ENCODE measurements at places on chromosomes 4 and X.

GRCh38 chr4:186255122-186255521 is 10.9 kb upstream of the F11 start:
- no peak for DNase-seq

GRCh38 chr4:136136601-136137000 is 1395.7 kb downstream of the PCDH18 start:
- no peak for DNase-seq

DNA sequence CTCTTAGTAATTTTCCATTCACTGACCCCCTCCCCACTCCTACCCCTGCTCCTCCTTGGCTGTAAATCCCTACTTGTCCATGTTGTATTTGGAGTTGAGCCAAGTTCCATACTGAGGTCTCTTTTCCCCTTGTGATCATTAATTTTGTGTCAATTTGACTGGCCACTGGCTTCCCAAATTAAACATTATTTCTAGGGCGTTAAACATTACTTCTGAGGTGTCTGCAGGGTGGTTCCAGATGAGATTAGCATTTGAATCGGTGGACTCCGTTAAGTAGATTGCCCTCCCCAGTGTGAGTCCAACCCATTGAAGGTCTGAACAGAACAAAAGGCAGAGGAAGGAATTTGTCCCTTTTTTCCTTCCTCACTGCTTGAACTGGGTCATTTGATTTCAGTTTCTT is 25.7 kb downstream of the SLC39A8 start:
- DNase-seq = no peak

GRCh38 chr4:150318527-150318926 is 240.3 kb downstream of the DCLK2 start:
- no peak for DNase-seq

- no peak for DNase-seq
Observed at GRCh38 chr4:82984459-82984858, 26.2 kb downstream of the LIN54 start.

DNA sequence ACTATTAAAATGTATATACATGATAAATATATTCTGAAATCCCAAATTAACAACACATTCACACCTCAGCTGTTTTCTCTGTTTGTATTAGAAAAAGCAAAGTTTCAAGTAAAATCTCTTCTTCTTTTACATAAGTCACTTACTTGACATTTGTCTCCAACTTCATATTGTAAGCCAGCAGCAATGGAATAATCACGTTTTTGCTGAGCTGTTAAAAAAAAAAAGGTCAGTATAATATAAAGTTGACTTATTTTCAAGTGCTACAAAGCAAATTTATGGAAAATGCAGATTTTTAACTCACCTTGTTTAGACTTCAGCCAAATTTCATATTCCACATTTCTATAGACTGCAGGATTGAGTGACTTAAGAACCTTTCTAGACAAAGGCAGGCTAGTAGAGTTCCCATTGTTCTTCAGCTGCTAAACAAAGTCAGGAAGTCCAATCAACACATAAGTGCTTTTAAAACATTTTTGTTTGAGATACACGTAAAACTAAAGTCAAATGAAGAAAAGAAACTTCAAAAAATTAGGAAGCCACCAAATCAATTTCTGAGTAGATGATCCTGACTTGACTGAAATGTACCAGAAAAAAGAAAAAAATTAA is 25.0 kb downstream of the OTUD4 start:
- DNase-seq = no peak

- DNase-seq = no peak
Observed at GRCh38 chr4:83297548-83298260, 13.1 kb upstream of the COQ2 start.

GRCh38 chrX:119763836-119764387 is 5.5 kb downstream of the SOWAHD start:
- DNase-seq = no peak

DNA sequence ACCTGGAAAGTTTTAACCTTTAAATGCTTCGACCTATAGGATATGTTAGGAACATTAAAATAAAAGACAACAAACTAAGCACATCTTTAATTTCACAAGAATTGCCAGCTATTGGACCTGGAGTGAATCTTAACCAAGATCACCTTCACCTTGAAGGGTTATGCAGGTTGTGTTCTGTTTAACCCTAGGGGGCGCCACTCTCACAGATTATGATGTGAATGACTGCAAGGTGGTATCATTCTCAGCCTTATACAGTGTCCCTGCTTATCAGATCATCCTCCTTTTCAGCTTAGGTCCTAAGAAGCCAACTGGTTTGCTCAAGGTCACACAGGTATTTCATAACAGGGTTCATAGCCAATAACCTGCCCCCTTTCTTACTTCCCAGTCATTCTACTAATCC is 23.5 kb downstream of the INTS6L start:
- no peak for DNase-seq

- no peak for DNase-seq
Observed at GRCh38 chr4:34091451-34091850, 2152.9 kb downstream of the ARAP2 start.

GRCh38 chr4:118741301-118741855 is 56.2 kb downstream of the METTL14 start:
- no peak for DNase-seq

DNA sequence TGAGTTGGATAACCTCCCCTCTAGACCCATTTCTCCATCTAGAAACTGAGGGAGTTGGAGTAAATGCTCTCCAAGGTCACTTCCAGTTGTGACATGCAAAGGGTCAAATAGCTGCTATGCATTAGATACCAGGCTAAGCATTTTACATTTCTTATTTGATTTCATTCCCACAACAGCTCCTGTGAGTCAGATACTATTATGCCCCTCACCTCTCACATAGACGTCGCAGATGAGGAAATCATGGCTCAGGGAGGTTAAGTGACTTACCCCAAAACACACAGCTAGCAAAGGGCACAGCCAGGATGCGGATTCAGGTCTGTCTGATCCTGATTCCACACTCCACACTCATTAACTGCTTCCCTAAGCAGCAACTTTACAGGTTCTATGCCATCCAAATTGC is 57.7 kb downstream of the PRPS1 start:
- no peak for DNase-seq

GRCh38 chrX:55867181-55867651 is 149.7 kb downstream of the RRAGB start:
- peak; percentile 1 for DNase-seq

- DNase-seq = no peak
Observed at GRCh38 chrX:103373581-103373980, 2.8 kb upstream of the BEX3 start.

- DNase-seq = no peak
Observed at GRCh38 chrX:85897362-85898126, 149.8 kb downstream of the CHM start.

DNA sequence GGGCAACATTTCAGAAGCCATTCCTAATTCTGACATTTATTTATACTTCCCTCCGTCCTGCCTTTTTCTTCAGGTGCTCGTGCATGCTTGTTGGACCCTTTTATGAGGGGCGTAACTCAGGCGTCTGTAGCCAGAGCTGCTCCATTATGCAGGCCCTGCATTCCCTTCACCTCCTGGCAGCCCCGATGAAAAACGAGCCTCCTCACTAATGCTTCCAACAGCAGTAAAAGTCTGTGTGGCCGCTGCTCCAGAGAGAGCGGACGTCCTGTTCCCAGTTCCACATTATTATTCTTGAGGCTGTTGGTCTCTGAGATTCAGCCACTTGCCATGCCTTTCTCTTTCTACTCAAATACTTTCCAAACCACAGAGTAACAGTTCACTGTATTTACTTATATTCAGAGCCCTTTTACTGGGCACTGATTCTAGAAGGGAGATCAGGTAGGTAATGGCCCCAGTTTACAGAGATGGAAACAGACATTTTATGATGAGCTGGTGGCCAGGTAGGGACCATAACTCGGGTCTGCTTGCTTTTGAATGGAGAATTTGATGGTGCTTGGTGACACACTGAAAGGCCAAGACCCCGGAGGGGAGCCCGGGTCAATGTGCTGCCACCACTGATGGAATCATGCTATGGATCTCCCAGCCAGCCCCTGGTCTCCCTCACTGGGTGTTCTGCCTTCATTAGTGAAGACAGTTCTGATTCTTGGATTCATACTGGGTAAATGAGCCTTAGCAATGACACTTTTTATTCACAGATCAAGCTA is 101.0 kb downstream of the GATB start:
- no peak for DNase-seq

- no peak for DNase-seq
Observed at GRCh38 chr4:47672696-47673095, 165.2 kb downstream of the CORIN start.

- no peak for DNase-seq
Observed at GRCh38 chr4:145195167-145195952, 15.0 kb upstream of the OTUD4 start.

- DNase-seq = no peak
Observed at GRCh38 chrX:12872741-12873140, 5.9 kb downstream of the TLR7 start.

- no peak for DNase-seq
Observed at GRCh38 chrX:152832520-152832919, 1.7 kb downstream of the NSDHL start.

DNA sequence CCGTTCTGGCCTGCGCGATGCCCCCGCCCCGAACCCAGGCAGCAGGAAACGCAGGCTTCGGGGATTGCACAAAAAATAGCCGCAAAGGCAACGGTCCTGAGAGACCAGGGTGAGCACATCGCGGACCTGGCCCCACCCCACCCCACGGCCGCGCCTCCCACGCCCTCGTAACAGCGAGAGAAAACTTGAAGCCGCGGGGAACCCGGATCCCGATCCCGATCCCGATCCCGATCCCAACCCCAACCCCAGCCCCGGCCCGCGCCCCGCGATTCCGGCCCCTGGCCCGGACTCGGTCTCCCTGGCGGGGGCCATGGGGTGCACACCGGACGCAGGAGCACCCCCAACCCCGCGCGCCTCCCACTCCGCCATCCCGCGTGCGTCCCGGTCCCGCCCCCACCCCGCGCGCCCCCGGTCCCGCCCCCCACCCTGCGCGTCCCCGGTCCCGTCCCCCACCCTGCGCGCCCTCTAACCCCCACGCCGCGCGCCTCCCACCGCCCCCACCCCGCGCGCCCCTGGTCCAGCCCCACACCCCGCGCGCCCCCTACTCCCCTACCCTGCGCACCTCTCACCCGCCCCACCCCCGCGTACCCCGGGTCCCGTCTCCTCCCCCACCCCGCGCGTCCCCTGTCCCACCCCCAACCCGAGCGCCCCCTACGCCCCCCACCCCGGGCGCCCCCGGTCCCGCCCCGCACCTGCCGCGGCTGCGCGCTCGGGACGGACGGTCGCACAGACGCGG is 29.0 kb downstream of the NOP14 start:
- no peak for DNase-seq

- DNase-seq = no peak
Observed at GRCh38 chr4:43223820-43224219, 331.3 kb downstream of the GRXCR1 start.

GRCh38 chrX:85994228-85994627 is 53.1 kb downstream of the CHM start:
- no peak for DNase-seq

GRCh38 chr4:93897559-93897958 is 69.0 kb downstream of the ATOH1 start:
- no peak for DNase-seq

DNA sequence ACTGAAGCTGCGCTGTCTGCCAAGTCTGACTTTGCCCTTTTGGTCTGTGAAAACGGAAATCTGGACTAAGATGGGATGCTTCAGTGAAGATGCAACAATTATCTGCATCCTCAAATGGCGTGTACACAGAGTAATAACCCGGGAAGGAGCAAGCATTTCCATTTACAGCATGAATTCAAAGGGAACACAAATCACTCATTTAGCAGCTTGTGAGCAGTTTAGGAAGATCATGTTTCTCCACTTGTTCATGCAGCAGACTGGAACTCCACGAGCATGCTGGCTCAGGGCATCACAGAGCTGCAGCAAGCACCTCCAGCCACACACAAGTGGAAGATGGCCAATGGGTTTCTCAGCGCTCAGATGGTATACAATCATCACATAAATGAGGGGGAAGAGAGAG is 175.5 kb downstream of the NLGN4X start:
- DNase-seq = no peak

GRCh38 chr4:123102897-123103471 is 180.6 kb upstream of the NUDT6 start:
- DNase-seq = no peak

DNA sequence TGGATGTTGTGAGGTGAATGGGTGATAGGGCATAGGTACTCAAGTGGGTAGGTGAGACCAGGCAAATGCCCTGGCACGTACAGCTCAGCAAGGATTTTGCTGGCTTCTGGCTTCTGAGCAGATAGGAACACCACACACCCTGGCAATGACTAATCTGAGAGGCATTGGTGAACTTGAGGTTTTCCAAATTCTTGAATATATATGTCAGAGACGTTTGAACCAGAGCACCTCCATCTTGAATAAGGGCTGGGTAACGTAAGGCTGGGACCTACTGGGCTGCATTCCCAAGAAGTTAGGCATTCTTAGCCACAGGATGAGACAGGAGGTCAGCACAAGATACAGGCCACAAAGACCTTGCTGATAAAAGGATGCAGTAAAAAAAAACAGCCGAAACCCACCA is 204.5 kb downstream of the NLGN4X start:
- DNase-seq = no peak

DNA sequence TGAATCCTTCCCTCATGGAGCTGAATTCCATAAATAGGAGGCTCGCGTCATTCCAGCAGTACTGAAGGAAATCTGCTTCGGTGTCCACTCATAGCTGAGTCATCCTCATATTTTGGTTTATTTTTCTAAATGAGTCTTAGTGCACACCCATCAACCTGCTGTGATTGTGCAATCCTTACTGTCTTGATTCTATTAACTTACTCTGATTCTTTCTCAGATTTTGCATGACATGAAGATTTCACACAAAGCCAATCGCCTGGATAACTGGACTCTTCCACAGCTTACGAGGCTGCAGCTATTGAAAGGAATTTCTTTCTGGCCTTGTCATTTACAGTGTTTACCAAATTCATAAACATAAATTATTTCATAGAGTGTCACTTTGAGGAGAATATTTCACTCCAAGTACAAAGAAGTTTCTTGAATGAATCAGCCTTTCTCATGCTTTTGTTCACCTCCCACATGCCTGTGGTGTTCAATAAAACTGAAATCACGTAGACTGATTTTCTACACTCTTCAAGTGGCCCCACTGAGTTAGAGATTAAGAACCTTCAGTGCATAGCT is 207.6 kb upstream of the SLITRK2 start:
- no peak for DNase-seq

DNA sequence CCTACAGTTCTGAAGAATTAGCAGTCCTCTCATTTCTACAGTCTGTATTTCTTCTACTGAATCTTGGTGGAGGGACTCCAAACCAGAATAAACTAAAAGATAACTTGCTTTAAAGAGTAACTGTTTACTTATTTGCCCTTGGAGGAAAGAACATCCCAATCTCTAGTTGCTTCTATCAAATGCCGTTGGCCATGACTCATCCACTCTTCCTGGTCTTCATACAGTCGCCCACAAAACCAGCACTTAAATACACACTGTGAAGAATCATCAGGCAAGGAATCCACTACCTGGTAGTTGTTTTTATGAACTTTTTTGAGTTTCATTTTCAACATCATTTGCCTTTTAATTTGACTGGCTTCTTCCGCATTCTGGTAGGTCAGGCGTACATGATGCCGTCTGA is 14.2 kb downstream of the ZNF518B start:
- no peak for DNase-seq

- no peak for DNase-seq
Observed at GRCh38 chrX:136106920-136107528, 40.3 kb upstream of the FHL1 start.

- DNase-seq = no peak
Observed at GRCh38 chrX:71171110-71171801, 26.6 kb downstream of the NLGN3 start.

GRCh38 chrX:8049827-8050226 is 121.2 kb downstream of the VCX2 start:
- no peak for DNase-seq
